ENCODE measurements at places on chromosomes 7 and 10.

DNA sequence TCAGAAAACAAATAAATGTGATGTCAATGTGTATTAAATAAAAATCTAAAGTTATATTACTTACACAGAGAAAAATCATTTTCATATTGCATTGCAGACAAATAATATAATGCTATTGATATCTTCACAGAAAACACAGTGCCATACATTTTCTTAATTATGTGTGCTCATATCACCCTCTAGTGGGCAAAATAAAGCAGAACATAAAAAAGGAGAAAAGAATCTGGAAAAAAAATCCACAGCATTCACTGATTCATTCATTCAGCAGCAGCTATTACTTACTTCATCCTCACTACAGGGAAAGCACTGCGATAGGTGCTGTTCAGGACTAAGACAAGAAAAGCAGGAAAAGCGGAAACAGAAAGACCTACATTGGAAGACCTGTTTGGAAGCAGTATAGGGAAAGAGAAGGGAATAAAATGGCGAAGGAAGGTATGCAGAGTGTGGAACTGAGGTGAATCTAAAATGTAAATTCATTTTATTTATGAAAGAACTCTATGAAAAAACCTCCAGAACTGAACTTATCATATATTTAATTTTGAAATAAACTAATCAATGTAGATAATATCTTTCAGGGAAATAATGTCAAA is 73.2 kb downstream of the POT1 start:
- no peak for DNase-seq

DNA sequence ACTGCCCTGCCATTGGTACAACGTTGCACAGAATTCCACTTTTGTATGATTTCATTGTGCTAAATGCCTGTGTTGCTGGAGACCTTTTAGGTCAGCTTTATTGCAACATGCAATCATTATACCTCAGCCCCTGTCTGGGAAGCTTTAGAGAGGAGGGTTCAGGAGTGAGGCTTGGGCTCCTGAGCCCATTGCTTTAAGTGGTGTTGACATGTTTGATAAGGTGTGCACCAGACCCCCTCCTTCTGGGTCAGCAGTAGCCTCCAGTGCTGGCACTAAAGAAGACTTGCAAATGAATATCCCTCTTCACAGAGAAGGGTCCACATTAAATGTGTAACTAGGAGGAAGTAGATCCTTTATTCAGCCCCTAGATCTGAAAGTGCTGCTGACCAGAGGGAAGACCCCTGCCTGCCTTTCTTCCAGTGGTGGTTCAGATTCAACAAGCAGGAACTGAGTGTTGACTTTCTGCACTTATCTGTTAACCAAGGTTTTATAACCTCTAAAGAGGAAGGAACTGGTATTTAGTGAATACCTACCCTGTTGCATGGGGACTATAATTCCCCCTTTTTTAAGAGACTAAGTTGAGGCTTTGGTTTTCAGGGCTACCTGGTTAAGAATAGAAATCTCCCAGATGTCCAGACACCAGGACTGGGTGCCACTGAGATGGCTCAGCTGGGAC is 369.4 kb upstream of the IGFBP3 start:
- DNase-seq: no peak

DNA sequence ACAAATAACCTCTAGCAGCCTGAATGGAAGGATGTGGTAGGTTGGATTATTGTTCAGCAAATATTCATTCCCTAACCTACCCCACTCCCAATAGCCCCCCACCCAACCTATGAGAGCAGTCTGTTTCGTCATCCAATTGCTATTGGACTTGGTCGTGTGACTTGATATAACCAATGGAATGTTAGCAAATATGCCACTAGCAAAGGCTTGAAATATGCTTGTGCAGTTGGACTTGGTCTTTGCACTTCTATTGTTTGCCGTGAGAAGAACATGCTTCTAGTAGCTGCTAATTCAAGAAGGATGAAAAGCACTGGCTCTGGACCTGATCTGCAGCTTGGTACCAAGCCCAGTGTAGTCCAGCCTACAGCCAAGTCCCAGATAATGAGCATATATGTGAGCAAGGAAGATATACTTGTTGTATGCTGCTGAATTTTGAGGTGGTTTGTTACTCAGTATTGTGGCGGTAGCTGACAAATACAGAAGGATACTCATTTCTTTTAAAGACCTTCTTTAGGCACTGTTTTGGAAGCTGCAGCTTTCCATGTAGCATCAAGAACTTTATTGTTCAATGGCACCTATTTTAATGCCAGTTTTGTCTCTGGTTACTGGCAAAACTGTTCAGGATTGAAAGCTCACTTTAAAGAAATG is 180.4 kb downstream of the EXOC4 start:
- no peak for DNase-seq

DNA sequence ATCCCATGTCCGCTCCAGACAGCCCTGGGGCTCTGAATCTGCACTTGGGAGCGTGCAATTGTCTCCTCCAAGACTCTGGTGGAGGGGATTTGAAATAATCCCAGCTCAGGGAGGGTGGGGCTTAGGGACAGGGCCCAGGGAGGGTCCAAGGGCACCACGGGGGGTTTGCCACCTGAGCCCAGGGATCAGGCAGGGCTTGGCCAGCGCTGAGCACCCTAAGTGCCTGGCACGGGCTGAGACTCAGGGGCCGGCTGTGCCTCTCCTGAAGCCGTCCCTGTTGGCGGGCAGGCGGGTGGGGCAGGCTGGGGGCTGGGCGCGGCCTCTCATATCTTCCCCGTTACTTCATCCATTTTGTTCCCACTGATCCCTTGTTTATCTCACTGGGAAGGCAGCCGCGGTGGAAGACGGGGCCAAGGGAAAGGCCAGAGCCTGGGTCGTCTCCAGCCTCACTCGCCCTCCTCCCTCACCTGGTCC is 41.8 kb upstream of the ELN start:
- DNase-seq: no peak

Measured in stimulated activated CD8-positive, alpha-beta memory T cell treated with anti-CD3 and anti-CD28 coated beads, Interleukin-4, amount 100 ng/mL, for 4 hours (primary cell).